NCI-H2171 (cell line): ENCODE measurements at places on chromosomes 6 and 20.
A peak's percentile ranks its signal among the peaks of the same experiment; 100 is the strongest.

DNA sequence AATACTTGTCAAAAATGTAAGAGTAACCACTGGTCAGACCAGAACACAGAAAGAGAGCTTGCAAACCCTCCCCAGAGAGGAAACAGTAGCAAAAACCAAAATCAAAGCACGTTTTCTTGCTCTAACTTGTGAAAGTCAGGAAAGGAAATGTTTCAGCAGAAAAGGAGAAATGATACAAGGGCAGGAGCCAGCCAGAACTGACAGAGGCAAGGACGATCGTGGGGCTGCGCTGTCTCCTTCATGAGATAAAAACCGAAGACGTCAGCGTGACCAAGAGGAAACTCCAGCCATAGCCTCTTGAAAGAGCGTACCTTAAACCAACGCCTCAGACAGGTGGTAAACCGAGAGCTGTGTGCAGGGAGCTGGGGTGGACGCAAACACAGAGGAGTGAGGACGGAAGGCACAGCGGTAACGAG is 27.5 kb downstream of the LAMA5 start:
- no peak for DNase-seq

- DNase-seq: no peak
Measured at GRCh38 chr6:18185624-18186023, 30.4 kb downstream of the KDM1B start.

GRCh38 chr6:99780556-99780885 is 173.9 kb downstream of the PRDM13 start:
- no peak for DNase-seq

GRCh38 chr20:62347151-62347404 is 20.0 kb downstream of the LAMA5 start:
- DNase-seq: no peak

- peak; percentile 55 for DNase-seq
Measured at GRCh38 chr20:46681032-46681854, 8.0 kb downstream of the TP53RK start.

GRCh38 chr20:4779616-4780015 is 57.9 kb downstream of the PRND start:
- no peak for DNase-seq

DNA sequence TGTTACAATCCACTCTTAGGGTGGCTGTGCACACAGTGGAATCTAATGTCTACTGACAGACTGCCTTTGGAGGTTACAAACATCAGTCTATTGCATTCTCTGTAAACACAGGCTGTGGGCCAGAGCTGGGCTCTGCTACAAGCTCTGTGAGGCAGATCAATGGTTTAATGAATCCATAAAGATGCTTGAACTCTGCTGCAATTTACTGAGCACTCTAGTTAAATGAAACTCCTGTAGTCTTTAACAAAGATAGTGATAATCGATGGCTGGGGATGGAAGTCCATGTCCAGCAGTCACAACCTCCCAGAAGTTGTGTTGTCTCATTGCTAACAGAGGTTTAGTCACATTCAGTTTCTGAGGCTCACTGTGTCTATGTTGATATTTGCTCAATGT is 50.5 kb downstream of the SOBP start:
- DNase-seq: no peak

DNA sequence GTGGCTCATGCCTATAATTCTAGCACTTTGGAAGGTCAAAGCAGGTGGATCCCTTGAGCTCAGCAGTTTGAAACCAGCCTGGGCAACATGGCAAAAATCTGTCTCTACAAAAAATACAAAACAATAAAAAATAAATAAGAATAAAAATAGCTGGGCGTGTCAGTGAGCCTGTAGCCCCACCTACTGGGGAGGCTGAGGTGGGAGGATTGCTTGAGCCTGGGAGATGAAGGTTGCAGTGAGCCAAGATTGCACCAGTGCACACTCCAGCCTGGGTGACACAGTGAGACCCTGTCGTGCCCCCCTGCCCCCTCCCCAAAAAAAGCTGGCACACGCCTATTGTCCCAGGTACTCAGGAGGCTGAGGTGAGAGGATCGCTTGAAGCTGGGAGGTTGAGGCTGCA is 35.1 kb upstream of the SRPK1 start:
- no peak for DNase-seq

- DNase-seq: no peak
Measured at GRCh38 chr6:87663434-87663833, 38.6 kb downstream of the AKIRIN2 start.

- no peak for DNase-seq
Measured at GRCh38 chr6:84457276-84457675, 229.8 kb upstream of the CEP162 start.

GRCh38 chr20:8049310-8049709 is 29.7 kb upstream of the TMX4 start:
- no peak for DNase-seq

GRCh38 chr20:11585752-11586352 is 331.8 kb upstream of the BTBD3 start:
- no peak for DNase-seq

- no peak for DNase-seq
Measured at GRCh38 chr6:56820060-56820459, 134.8 kb upstream of the BEND6 start.

DNA sequence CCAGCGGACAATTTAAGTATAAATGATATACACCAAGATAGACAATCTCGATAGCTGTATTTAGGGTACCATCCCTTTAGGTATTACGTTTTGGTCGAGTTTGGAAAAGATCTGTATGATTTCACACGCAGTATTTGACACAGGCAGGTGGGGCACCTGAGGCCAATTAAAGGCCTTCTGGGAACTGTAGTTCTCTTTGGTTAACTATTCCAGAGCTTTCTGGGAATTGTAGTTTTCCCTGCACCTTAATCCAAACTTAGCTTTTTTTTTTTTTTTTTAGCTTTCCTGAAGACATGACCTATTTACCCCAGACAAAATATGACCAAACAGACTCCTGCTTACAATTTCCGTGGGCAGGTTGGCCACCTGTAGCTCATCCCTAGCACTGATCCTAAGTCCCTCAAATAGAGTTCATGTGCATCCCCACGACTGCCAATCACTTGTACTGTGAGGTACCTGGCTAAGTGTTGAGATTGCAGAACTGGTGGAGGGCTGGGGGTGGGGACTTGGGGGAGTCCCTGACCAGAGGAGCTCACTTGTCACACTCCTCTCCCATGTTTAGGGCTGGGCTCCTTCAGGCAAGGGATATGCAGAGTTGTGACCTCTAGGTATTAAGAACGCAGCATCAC is 999 bp upstream of the EHMT2 start:
- DNase-seq: peak; percentile 75

GRCh38 chr6:72969666-72970065 is 255.6 kb downstream of the KHDC1L start:
- DNase-seq: no peak

DNA sequence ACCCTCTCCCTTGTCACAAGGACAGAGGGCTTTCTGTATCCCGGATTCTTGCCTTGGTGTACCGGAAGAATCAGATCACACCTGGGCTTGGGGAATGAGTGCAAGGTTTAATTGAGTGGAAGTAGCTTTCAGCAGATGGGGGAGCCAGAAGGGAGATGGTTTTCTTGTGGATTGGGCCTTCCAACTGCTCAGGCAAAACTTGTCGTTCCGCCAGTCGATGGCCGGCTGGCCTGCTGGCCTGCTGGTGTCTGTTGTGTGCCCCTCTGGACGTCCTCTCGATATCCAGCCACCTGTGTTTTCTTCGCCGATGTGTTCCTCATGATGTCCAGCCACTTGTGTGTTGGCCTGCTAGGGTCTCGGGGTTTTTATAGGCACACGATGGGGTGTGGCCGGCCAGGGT is 168.1 kb downstream of the CDKAL1 start:
- no peak for DNase-seq

GRCh38 chr6:149716181-149716963 is 1.5 kb downstream of the LATS1 start:
- DNase-seq: no peak

GRCh38 chr6:137685798-137686375 is 181.2 kb upstream of the TNFAIP3 start:
- no peak for DNase-seq

DNA sequence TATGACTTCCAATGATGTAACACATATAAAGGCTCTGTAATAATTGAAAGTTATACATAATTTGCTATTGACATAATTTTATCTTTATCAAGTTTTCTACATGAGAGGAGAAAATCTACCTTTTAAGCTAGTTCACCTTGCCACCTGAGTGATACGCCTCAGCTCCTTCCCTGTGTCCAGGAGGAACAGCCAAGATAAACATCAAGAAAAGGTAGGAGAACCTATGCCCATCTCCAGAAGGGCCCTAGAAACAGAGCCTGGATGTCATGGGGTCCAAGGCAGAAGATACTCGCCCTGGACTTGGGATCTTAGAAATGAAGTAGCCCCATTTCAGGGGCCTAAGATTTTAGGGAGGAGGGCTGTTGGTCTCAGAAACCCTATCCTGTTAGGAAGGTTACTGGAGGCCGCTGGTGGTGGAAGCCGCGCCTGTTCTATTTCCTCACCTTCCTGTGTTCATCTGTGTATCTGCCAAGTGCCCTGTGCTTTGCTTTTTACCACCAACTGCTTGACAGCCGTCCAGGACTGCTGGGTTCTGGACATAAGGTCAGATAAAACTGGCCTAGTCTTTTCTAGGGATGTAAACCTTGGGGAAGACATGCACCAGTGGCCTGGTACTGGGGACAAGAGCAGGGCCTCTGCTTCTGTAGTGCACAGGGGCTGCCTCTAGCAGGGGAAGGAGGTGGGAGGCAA is 178.5 kb downstream of the ARID1B start:
- no peak for DNase-seq

DNA sequence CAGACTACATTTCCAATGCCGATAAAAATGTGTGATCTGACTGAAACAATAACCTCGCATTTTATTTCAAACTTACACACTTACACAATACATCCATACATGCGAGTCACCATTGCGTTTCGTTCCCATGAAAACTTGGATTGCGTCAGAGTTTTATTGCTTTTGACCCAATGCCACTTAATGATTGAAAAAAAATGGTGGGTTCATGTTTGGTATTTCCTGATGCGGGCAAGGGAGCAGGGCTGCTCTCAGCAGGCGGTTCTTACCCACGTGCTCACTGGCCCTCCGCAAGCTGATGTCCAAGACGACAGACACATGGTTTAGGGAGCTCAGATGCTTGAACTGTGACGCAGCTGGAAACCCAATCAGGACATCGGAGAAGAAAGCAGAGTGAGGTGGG is 281.0 kb upstream of the SULF2 start:
- DNase-seq: no peak

DNA sequence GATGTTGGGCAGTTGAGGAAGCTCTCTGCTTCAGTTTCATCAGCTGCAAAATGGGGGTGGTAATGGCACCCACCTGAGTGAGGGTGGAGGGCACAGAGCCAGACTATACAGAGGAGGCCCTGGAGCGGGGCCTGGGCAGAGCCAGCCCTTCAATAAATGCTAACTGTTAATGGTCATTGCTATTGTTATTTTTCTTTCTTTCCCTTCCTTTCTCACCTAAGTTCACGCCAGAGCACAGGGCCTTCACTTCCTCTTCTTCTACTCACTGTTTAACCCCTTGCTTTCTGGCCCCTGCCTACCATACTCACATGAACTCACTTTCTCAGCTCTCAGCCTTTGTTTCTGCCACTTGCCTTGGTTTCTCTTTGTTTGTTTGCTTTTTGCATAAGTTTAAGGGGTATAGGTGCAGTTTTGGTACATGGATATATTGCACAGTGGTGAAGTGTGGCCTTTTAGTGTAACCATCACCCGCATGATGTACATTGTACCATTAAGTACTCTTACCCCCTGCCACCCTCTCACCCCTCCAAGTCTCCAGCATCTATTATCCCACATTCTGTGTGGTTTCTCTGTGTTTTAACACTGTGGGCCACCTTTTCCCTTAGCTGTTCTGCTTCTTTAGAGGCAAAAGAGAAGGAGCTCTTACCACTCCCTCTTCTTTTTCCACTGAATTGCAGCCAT is 7.5 kb upstream of the RREB1 start:
- no peak for DNase-seq

DNA sequence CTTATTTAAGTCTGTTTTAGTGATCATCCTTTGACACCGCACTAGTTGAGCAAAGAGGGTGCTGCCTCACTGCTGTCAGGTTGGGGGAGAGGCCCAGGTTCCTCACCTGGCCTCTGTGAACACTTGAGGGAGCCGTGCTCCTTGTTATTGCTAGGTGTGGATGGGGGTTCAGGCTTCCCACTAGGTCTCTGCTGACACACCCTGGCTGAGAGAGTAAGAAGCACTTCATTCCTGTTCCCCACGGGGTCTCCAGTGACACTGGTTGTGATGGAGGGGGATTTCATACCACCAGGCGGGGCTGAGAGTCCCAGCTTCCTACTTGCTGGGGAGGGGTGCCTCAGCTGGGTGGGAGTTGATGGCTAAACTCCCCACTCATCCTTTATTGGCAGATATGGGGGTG is 11.1 kb upstream of the NOTCH4 start:
- no peak for DNase-seq

GRCh38 chr20:50048420-50049166 is 64.4 kb downstream of the UBE2V1 start:
- no peak for DNase-seq

- no peak for DNase-seq
Measured at GRCh38 chr20:17809362-17810061, 109.7 kb downstream of the BANF2 start.

DNA sequence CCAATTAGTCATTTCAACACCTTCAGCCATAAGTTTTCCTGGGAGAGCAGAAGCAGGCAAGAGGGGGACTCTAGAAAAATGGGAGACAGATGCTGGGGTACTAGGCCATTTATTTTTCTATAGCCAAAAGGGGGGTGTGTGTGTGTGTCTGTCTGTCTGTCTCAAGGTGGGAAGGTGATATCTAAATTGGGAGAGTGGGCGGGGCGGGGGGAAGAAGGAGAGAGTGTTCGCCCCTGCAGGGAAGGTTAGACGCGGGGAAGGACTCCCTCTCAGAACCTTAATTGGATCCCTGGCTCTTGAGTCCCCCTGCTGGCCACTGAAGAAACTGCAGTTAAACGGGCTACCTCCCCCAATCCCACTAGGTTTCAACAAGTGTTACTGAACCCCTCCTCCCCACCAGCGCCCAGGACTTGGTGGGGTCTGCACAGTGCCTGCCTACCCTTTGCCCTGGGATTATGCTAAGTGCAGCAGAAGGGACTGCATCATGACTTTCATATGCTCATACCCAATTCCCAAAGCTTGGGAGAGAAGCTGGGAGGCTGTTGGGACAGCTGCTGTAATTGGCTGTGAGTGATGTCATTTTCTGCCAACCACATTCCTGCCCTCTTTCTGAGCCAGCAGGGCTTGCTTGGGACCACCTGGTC is 45.8 kb downstream of the FOXP4 start:
- DNase-seq: peak; percentile 11

- DNase-seq: no peak
Measured at GRCh38 chr6:61193771-61194170, 1092.3 kb downstream of the KHDRBS2 start.

GRCh38 chr6:144066741-144067484 is 28.5 kb downstream of the SF3B5 start:
- no peak for DNase-seq
